Ovary (tissue), 10 donors: ENCODE measurements at places on chromosomes 12 and 14. TPM values are rescaled to one million over a fixed set of nuclear protein-coding genes. Genes with fewer than 3 reads are reported as not detected.

The DBX2 gene
- not detected for total RNA-seq

The SP1 gene
- 102 TPM for total RNA-seq

The TMEM106C gene
- total RNA-seq: 31.1 TPM

The TMEM30B gene
- 3.7 TPM for total RNA-seq

The TMEM253 gene
- total RNA-seq: 0.25 TPM

The LPAR5 gene
- total RNA-seq: 1.4 TPM

The SIRT4 gene
- total RNA-seq: 4.6 TPM

The SERPINA9 gene
- not detected for total RNA-seq

The LRTM2 gene
- total RNA-seq: not detected

The FRMD6 gene
- total RNA-seq: 55.4 TPM

The CLEC12A gene
- 0.46 TPM for total RNA-seq

The PKP2 gene
- 30.9 TPM for total RNA-seq

The GLT8D2 gene
- 26.7 TPM for total RNA-seq

The SPTB gene
- 1.3 TPM for total RNA-seq

The ANP32D gene
- not detected for total RNA-seq

The CYP27B1 gene
- total RNA-seq: 0.12 TPM

The FITM1 gene
- 0.77 TPM for total RNA-seq

The MBIP gene
- total RNA-seq: 27.0 TPM

The GPR68 gene
- 0.17 TPM for total RNA-seq

The TMX1 gene
- 18.6 TPM for total RNA-seq

The VWF gene
- 37.9 TPM for total RNA-seq

The TAS2R9 gene
- not detected for total RNA-seq

The RNASE1 gene
- 62.5 TPM for total RNA-seq

The NELL2 gene
- 2.4 TPM for total RNA-seq

The RPS6KL1 gene
- 1.0 TPM for total RNA-seq

The ETFBKMT gene
- total RNA-seq: 8.2 TPM

The CAPZA3 gene
- not detected for total RNA-seq

The FAM181A gene
- total RNA-seq: not detected

The KRT79 gene
- not detected for total RNA-seq

The TPH2 gene
- not detected for total RNA-seq

The KERA gene
- not detected for total RNA-seq

The CPM gene
- total RNA-seq: 49.6 TPM

The BDKRB1 gene
- total RNA-seq: not detected

The KDM5A gene
- total RNA-seq: 49.8 TPM

The TAS2R14 gene
- 4.8 TPM for total RNA-seq

The CDKL1 gene
- 33.1 TPM for total RNA-seq

The FSCB gene
- total RNA-seq: not detected

The RTL1 gene
- 0.40 TPM for total RNA-seq

The IFT81 gene
- total RNA-seq: 15.5 TPM

The ALX1 gene
- total RNA-seq: 0.33 TPM

The KRT74 gene
- total RNA-seq: not detected

The C12orf60 gene
- 0.63 TPM for total RNA-seq
